ENCODE measurements at places on chromosomes 3 and 15.

DNA sequence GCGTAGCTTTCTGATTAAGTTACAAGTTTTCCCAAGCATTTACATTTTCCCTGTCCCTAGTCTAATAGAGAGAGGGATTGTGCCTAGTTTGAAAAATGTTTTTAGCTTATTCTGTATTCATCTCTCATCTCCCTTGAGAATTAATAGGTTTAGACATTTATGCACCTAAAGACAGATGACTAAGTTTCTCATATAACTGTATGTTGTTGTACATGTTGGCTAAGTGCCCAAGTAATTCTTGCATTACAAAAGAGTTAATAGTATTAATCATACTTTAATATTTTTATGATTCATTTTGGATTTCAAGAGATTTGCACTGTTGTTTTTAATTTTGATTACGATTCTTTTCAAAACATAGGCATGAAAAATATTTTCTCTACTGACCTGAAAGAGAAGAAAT lies 109.0 kb upstream of the TBL1XR1 start:
- no peak for DNase-seq

- no peak for DNase-seq
These were observed 1.8 kb downstream of the CCDC13 start for GRCh38 chr3:42771271-42771670.

- peak; percentile 58 for DNase-seq
These were observed 34.0 kb downstream of the LYZL4 start for GRCh38 chr3:42376344-42376798.

DNA sequence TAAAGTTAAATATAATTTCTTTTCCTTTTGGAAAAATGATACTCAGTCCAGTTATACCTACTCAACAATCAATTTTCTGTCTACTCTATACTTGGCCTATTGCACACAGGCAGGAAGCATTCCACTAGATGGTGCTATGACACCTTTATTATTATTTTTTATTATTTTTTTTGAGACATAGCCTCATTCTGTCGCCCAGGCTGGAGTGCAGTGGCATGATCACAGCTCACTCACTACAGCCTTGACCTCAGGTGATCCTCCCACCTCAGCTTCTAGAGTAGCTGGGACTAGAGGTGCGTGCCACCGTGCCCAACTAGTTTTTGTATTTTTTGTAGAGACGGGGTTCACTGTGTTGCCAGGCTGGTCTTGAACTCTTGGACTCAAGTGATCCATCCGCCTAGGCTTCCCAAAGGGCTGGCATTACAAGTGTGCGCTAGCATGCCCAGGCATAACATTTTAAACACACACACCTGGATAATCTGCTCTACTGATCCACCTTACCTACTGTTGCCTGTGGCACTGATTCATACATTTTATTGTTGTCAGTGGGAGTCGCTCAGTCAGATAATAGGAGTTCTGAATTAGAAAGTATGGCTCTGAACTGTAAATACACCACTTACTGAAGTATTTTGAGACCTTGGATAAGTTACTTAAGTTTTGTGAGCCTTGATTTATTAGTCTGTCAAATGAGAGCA lies 56.2 kb downstream of the EIF3J start:
- no peak for DNase-seq

GRCh38 chr3:187252311-187252710 lies 39.2 kb downstream of the MASP1 start:
- DNase-seq: no peak

- no peak for DNase-seq
These were observed 48.4 kb downstream of the TMEM44 start for GRCh38 chr3:194584866-194585265.

DNA sequence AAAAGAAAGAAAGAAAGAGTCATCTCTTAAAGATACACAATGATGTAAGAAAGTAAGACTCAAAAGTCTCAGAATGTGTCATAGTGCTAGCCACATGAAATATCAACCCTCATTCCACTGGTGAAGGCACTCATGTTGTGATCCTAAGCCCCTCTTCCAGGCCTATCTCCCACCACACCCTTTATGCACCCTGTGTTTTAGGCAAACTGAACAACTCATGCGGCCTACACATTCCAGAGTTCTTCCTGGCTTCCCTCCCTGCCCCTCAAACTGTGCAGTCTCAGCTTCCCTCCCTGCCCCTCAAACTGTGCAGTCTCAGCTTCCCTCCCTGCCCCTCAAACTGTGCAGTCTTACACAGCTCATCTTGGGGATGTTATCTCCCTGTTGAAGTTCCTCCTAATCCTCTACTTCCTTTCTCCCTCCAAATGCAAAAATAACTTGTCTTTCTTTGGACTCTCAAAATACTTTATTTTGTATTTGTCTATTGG lies 69.0 kb upstream of the FNDC3B start:
- no peak for DNase-seq

Data from activated CD8-positive, alpha-beta memory T cell treated with anti-CD3 and anti-CD28 coated beads, Interleukin-2, amount 10 ng/mL, durations not matched to agents 7 days and 5 days (primary cell).